ENCODE measurements at places on chromosomes 1 and 21.

- peak; percentile 54 for DNase-seq
Observed at GRCh38 chr1:67685558-67686266, 711 bp downstream of the GADD45A start.

- no peak for DNase-seq
Observed at GRCh38 chr1:121517586-121518230, 332.9 kb downstream of the SRGAP2C start.

DNA sequence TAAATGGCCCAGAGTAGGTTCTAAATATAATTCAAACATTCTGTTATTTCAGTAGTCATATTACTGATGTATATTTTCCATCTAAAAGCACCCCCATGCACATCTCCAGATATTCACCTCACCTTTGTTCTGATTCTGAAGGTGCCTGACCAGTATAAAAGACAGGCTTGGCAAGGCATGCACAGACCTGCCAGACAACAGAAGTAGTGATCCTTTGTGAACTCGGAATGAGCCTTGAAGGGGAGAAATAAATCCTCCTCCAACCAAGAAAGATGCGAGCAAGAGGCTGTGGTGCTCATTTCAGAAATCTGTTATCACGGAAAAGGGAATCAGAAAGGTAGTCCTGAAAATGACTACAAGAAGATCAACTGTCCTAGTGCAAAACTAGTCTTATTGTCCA, 287.3 kb downstream of the VAV3 start:
- DNase-seq: peak; percentile 34

- peak; percentile 54 for DNase-seq
Observed at GRCh38 chr1:9196129-9197040, 38.2 kb upstream of the H6PD start.

- no peak for DNase-seq
Observed at GRCh38 chr1:34779526-34779925, 1.5 kb upstream of the GJB3 start.

GRCh38 chr21:21324297-21324696, 326.1 kb downstream of the NCAM2 start:
- no peak for DNase-seq

- no peak for DNase-seq
Observed at GRCh38 chr1:39003794-39004193, 12.7 kb downstream of the AKIRIN1 start.

DNA sequence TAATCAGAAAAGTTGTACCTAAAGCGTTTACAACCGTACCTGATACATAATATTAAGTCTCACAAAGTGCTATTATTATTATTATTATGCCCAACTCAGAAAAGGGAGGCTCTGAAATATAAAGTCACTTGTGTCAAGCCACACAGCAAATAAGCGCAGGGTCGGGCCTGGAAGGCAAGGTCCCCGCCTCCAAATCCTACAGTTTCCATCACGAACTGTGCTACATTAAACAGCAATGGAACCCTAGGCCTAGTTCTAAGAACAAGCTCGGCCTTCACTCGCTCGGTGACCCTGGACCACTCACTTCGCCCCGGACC, 549 bp downstream of the PARS2 start:
- no peak for DNase-seq

Data from breast epithelium (tissue), 4 donors.